Stimulated activated CD4-positive, alpha-beta T cell treated with anti-CD3 and anti-CD28 coated beads, Interleukin-4, amount 100 ng/mL, for 4 hours (primary cell): ENCODE measurements at places on chromosomes 16 and 17.

- no peak for DNase-seq
Observed at GRCh38 chr17:73667181-73667959, 23.1 kb upstream of the SDK2 start.

- DNase-seq, result no peak
Observed at GRCh38 chr16:49378238-49378637, 4.6 kb downstream of the C16orf78 start.

DNA sequence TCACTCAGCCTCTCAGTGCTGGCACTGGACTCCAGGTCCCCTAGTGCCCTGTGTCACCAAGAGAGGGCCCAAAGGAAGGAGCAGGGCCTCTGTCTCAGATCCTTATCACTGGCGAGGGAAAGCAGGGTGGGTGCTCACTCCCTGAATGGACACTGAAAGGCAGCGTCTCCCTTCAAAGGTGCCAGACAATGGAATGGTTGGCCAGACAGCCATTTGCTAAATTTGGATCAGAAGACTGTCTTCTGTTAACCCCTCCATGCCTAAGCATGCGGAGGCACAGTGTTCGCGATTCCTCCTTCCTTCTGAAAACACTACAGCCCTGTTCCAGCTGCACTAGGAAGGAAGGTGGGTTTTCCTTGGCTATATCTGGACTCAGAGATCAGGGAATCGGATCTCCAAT, 48.4 kb downstream of the SRCIN1 start:
- DNase-seq, result no peak

DNA sequence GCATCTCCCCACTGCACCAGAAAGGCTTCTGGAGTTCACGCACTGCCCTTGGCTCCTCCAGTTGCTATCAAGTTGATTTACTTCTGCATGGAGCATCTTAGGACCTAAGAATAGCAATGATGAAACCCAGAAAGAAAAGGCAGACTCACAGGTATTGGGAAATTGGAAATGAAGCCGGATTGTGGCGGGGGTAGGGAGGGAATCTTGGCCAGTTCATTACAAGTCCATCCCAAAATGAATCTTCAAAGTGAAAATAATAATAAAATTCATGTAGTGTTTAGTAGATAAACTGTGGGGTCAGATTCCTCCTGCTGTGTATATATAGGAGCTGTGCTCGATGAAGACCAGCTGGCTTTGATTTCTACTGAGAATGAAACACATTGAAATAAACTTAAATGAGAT, 33.7 kb downstream of the TEKT3 start:
- DNase-seq, result no peak

DNA sequence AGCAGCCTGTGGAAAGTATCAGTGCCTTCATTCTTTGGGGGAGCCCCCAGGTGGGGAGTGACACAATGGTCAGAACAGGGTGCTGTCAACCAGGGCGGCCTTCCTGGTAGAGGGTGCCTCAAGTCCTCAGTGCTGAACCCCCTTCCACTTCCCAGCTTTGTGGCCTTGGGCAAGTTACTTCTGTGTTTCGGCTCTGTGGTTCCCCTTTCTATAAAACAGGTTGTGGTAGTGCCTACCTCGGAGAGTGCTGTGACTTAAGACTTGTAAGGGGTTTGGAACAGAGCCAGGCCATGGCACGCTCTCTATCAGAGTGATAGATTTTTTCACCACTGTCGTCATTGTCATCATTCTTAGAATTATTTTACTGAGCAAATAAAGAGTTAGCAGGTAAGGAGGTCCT, 141.1 kb downstream of the CCDC182 start:
- DNase-seq, result peak; percentile 30

DNA sequence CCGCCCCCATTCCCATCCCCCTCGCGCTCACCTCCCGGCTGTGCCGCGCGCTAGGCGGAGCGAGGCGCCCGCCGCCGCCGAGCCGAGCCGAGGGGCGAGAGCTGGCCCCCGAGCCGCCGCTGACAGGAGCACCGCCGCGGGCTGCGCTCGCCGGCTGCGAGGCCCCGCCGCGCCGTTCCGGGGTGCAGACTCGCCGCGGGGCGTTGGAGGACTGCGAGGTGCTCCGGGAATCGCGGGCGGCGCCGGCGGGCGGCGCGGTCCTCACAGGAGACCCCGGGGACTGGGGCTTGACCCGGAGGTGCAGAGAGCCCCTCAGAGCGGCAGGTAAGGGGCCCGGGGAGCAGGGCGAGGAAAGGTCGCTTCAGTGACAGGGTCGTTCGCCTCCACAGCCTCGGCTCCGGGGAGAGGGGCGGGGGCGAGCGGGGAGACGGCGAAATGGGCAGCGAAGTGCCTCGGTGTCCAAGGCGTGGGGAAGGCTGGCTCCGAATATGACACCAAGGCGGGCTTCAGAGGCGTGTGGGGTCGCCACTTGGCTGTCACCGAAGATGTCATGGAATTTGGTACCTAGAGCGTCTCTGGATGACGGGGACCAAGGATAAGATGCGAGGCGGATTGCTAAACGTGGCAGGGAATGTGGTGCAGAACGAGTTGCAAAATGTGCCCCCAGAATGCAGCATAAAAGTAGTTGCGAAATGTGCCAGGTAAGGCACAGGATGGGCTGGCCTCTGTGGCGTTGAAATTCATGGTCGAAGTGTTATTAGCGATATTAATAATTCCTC, 580 bp downstream of the TANC2 start:
- DNase-seq, result peak; percentile 6

DNA sequence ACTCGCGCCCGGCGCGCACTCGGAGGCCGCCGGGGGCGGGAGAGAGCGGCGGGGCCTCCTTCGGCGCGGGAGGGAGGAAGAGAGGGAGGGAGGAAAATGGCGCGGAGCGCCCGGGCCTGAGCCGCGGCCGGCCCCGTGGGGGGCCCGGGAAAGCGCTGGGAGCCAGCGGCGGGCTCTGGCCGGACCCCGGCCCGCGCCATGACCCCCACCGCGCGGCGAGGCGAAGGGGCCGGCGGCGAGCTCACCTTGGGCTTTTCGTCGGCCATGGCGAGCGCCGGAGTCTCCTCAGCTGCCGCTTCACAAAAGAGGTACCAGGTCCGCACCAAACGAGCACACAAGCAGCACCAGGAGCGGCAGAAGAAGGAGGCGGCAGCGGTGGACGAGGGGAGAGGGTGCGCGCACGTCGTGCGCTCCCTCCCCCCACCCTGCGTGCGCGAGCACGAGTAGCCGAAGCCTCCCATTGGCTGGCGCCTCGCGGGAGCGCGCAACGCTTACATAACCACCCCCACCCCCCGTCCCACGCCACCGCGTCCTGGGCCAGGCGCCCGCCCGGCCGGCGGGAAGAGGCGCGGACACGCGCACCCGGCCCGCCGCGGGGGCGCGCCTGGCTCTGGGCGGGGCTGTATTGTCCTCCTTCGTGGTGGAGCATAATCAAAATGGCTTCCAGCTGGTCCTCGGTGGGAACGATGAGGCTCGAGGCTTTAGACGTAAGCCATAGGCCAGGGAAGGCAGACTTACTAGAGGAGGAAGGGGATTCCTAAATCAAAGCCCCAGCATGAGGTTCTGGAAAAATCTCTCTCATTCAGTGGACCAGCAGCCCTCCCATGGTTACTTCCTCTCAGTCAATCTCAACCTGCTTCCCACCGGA, at the start of gene SUMO2:
Gene SUMO2, minus strand, starts transcription at position 391 of the 868 bp plus-strand sequence. Its CDS starts 125 bp downstream, at position 266.
- DNase-seq, result peak; percentile 97

- no peak for DNase-seq
Observed at GRCh38 chr17:76844846-76845245, 23.4 kb upstream of the MGAT5B start.

DNA sequence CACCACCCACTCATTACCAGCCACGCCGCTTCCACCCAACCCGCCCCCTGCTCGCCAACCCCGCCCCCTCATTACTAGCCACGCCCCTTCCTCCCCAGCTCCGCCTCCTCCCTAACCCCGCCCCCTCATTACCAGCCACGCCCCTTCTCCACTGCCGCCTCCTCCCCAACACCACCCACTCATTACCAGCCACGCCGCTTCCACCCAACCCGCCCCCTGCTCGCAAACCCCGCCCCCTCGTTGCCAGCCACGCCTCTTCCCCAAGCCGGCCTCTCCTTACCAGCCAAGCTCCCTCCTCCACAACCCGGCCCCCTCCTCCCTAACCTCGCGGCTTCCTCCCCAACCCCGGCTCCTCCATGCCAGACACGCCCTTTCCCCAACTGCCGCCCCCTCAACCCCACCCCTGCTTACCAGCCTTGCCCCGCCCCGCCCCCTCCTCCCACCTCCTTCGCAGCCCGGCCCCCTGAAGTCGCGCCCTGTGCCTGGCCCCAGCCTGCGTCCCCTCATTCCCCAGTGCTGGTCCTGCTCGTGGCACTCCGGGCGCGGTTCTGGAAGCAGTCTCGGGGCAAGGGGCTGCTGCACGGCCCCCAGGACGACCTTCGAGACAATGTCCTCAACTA, 7.3 kb downstream of the SLC22A31 start:
- DNase-seq, result peak; percentile 70

DNA sequence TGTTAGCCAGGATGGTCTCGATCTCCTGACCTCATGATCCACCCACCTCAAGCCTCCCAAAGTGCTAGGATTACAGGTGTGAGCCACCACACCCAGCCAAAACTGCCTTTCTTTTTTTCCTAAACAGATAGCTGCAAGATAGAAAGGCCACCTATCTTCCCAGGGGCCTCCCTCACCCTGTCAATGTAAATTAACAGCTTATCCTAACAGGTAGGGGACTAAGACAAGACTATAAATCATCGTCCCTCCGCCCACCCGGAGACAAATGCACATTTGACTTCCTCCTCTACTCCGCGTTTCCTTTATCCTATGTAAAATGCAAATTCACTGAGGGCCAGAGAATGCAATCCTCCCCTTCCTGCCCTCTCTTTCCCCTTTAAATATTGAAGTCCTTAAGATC, 71.4 kb downstream of the MARF1 start:
- DNase-seq, result no peak

DNA sequence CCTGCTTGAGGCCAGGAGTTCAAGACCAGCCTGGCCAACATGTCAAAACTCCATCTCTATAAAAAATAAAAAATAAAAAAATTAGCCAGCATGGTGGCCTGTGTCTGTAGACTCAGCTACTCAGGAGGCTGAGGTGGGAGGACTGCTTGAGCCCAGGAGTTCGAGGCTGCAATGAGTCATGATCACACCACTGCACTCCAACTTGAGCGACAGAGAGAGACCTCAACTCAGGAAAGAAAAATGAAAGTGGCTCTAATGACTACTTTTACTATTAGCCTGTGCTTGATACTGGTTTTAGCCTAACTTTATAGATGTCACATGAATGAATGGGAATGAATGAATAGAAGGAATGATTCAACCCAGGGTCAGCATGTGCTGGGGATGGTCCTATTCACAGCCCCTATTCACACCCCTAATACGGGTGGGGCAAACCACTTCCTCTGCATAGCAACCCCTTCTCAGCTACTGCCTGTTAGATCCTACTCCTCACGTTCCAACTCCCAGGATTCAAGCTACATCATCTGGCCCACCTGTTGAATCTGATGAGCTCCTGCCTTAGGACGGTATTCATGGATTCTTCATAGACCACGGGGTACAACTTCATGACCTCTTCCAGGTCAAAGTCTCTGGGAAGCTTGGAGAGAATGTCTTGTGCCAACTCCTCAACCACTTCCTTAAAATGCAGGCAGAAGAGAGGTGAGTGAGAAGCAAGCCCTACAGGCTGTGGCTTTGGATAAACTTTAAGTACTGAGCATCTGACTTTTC, 40.5 kb downstream of the LYRM1 start:
- DNase-seq, result no peak

DNA sequence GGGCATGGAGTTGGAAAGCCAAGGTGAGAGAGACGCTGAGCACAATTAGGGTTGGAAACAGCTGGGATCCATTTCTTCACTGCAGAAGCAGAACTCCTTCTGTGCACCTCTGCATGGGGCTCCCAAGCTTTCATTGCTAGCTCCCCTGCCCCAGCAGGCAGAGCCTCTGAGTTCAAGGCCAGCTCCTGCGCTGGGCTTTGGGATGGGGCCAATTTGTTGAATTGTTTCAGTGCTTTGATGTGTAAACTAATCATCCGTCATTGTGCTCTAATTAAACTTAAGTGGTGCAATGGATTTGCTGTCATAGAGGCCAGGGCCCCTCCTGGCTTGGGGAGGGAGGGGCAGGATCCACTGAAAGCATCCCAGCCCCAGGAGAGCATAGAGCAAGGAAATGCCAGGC, 13.5 kb upstream of the LYRM9 start:
- no peak for DNase-seq
